Kidney (tissue), 22 donors: ENCODE measurements at places on chromosomes 16 and 17. TPM values are rescaled to one million over a fixed set of nuclear protein-coding genes. Genes with fewer than 3 reads are reported as not detected.

GRCh38 chr16:78591682-78592103 is 492.2 kb downstream of the WWOX start:
- DNase-seq = no peak

GRCh38 chr17:49832840-49833599 is 14.8 kb downstream of the TAC4 start:
- no peak for DNase-seq

DNA sequence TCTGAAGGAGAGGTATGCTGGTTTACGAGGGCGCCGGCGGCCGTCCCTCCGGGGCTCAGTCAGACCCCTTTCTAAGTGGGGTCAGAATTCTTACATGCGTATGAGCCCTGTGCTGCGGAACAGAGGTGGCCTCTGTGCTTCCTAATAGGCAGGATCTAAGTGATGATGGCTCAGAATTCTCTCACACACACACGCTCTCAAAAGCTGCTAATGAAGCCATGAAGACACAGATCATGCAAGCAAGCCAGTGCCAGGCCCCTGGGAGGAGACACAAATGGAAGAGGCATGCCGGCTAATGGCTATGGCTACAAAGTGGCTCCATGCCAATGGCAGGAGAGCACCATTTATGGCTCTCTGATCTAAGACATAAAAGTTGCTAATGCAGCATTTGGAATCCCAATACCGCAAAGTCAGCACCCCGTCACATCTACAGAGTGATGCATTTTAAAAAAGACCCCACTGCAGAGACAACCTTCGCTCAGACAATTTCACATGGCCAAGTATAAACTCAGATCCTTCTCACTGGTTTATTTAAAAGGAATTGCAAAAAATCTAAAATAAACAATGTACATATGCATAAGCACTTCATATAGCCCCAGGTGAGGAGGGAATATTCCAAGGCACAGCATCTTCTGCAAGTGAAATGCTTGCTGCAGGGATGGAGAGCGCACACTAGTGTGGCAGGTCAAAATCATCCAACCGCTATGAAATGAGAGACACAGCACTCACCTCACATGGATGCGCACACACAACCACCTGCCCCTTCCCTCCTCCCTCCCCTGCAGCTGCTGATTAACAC is 24.5 kb downstream of the NPLOC4 start:
- no peak for DNase-seq

Gene QRICH2
- polyA plus RNA-seq = 2.5 TPM
